ENCODE measurements at places on chromosomes 2 and 18.

DNA sequence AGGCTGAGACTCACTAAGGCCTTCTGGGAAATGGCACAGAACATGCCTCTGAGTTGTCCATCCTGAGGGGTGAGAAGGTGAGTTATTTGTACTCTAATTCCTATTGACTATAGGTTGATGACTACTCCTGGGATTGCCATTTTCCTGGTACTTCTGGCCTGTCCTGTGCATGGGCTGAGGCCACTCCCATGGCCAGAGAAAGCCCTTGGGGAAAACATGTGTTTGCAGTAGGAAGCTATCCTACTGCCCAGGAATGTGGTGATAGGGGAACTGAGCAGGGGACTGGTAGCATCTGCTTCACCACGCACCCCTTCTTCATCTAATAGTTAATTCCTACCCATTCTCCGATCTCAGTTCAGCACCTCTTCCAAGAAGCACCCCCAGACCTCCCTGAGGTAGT, 62.6 kb upstream of the MEX3C start:
- DNase-seq, result no peak

DNA sequence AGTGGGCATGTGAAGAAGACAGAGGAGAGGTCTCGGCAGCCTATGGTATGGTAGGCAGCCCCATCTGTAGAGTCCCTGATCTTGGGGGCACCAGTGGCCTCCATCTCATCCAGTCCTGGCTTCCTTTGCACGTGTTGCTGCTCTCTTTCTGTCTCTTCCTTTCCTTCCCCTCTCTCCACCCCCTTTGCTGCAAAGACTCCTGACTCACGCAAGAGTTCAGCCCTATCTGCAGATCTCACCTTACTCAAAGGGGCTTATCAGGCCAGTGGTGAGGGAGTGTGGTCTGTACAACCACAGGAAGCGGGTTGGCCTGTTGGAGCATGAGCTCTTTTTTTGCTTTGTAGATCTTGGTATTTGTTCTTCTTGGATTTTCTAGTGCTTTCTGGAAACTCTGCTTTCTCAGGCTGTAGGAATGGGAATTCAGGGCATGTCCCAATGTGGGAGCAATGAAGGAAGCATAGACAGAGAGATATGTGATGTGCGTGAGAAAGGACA, 14.6 kb upstream of the NT5DC4 start:
- peak; percentile 77 for DNase-seq

DNA sequence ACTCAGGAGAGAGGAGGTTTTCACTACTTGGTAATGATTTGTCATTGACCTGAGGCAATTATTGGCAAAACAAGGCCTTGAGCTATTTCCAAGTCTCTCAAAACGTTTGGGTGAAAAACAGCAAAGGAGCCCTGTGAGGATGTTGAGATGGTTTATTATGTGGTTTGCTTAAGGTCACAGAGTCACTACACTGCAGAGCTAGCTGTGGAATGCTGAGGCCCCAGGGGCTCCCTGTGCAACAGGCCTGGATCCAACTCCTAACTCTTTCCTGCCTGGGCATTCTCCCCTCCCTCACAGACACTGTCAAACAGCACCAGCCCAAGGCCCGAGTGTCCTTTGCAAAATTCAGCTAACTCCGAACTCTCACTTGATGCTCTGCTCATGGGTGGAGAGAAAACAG, 754.6 kb upstream of the SOX11 start:
- DNase-seq, result peak; percentile 77

DNA sequence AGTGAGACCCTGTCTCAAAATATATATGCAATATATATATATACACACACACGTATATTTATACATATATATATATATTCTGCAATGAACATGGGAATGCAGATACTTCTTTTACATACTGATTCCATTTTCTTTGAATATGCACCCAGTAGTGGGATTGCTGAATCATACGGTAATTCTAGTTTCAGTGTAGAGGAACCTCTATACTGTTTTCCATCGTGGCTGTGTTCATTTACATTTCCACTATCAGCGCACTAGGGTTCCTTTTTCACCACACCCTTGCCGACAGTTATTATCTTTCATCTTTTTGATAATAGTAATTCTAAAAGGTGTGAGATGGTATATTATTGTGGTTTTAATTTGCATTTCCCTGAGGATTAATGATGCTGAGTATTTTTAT, 52.3 kb upstream of the SLC39A10 start:
- DNase-seq, result no peak

DNA sequence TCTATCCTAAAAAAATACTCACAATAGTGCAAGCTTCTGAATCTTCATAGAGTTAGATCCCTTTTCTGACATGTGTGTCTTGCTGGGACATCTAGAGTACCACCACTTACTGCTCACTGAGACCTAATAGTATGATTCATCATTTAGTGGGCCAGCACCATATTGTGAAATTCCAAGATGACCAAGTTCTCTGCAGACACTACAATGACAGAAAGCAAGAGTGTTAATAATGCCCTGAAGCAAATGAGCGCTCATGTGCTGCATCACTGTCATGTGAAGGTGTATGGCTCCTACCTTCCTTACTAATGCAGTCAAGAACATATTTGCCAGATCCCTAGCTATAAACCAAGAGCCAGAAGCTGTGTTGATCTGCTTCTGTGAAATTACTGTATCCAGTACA, 606.2 kb upstream of the NXPH2 start:
- no peak for DNase-seq

- DNase-seq, result no peak
Observed at GRCh38 chr2:128832946-128833663, 514.4 kb upstream of the HS6ST1 start.

DNA sequence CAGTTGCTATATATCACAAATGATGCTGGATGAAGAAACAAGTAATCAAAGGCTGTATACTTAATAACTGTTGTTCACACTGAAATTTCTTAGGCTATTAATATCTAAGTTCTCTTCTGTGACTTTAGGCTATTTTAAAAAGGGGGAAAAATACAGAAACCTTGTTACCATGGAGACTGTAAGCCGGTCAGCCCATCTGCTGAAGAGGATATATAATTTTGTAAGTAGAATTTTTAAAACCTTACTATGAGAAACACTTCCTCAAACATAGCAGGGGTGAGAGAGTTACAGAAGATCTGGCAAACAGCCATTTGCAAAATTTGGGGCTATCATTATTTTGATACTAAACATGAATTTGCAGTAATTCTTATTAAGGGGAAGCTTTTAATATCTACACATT, 27.8 kb downstream of the CACNB4 start:
- no peak for DNase-seq

- no peak for DNase-seq
Observed at GRCh38 chr2:238747557-238747956, 100.3 kb upstream of the TWIST2 start.

- DNase-seq, result no peak
Observed at GRCh38 chr2:100067784-100068183, 74.6 kb downstream of the AFF3 start.

GRCh38 chr2:134370655-134371445, 117.0 kb downstream of the MGAT5 start:
- no peak for DNase-seq

- no peak for DNase-seq
Observed at GRCh38 chr18:48833701-48834412, 116.9 kb downstream of the SMAD7 start.

- no peak for DNase-seq
Observed at GRCh38 chr2:26455037-26455669, 22.8 kb downstream of the OTOF start.

- DNase-seq, result no peak
Observed at GRCh38 chr2:8421658-8422449, 260.0 kb upstream of the ID2 start.

DNA sequence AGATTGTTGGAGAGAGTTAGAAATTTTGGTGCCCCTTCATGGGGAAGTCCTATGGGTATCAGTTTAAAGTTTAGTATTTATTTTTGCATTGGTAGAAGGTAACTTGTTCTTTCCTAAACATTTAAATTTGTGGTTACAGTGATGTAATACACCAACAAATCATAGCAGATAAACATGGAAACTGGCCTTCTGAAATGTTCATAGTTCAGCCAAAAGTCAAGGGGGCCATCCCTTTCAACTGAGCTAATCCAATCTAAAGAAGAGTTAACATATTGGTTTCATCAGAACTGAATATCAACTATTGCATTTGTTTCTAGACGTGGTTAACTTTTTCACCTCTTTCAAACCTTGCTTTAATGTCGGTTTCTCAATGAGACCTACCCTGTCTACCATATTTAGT, 46.3 kb downstream of the PPP1R1C start:
- no peak for DNase-seq

- DNase-seq, result no peak
Observed at GRCh38 chr2:113178891-113179290, 5.1 kb downstream of the PSD4 start.

GRCh38 chr18:52715421-52715820, 375.4 kb downstream of the DCC start:
- DNase-seq, result no peak

DNA sequence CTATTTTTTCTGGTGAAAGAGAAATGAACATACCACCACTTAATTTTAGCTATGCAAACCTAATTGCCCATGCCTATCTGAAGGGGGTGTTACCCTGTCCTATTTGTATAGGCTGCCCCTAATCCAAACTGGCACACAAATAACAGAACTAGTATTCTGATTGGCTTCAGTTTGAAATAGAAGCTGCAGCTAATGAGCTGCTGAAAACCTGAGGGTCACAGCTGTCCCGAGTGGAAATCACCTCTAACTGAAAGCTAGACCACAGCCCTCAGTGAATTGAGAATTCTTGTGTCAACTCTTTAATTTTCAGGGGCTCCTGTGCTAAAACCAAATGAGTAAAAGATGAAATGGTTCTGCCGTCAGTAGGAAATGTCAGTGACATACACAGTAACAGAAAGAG, 28.7 kb downstream of the CCDC141 start:
- DNase-seq, result no peak

DNA sequence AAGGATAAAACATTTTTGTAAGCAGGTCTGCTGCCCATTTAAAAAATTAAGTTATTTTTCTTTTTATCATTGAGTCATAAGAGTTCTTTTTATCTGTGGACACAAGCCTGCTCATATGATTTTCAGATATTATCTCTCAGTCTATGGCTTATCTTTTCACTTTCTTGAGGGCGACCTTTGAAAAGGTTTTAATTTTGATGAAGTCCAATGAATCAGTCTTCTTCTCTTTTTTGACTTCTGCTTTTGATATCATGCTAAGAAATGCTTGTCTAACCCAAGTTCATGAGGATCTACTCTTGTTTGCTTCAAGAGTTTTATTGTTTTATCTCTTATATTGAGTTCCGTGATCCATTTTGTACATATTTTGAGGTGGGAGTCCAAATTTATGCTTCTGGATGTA, 36.5 kb downstream of the PSMD14 start:
- no peak for DNase-seq

GRCh38 chr2:30424231-30424630, 22.8 kb upstream of the LCLAT1 start:
- no peak for DNase-seq

- no peak for DNase-seq
Observed at GRCh38 chr2:237358721-237359517, 55.0 kb downstream of the COL6A3 start.

- DNase-seq, result no peak
Observed at GRCh38 chr2:178025551-178026185, 46.9 kb downstream of the PDE11A start.

DNA sequence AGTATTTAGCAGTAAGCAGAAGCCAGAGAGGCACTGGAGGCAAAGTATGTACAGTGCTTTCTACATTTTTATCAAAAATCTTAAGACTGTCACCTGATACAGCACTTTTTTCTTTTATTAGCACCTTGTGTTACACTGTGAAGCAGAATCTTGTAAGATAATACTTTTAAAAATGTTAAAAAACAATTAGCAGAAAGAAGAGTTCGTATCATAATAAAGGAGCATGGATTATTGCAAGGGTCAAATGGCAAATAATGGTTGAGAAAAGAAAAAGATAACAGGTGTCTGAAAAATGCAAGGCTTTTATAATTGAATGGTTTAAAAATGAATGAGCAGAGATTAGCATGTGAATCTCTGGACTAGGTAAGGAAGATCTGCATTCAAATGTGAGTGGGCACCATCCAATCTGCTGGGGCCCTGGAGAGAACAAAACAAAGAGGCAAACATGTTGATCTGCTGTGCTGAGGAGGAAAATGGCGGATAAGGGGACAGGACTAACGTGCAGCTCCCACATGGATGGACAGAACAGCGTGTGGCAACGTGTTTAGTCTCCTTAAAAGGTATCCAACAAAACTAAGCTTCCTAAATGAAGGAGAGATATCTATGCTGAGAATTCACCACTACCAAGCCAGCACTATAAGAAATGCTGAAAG, 9.5 kb downstream of the CEBPZOS start:
- DNase-seq, result no peak

- DNase-seq, result no peak
Observed at GRCh38 chr2:196075196-196075595, 6.6 kb upstream of the DNAH7 start.

DNA sequence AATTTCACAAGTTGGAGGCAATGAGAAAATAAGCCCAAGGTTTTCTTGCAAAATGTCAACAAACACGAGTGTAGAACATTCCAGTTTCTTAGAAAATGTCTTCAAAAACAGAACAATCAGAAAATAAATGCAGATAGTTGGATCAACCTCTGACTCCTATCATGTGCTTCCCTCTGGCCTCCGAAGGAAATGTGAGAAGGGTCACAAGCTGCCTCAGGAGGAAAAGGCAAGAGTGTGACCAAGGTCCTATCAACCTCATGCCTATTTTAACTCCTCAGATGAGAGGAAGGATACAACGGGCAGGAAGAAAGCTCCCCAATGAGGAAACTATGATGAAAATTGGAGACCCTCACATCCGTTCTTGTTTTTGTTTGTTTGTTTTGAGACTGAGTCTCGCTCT, 7.9 kb downstream of the SCYGR5 start:
- peak; percentile 15 for DNase-seq

DNA sequence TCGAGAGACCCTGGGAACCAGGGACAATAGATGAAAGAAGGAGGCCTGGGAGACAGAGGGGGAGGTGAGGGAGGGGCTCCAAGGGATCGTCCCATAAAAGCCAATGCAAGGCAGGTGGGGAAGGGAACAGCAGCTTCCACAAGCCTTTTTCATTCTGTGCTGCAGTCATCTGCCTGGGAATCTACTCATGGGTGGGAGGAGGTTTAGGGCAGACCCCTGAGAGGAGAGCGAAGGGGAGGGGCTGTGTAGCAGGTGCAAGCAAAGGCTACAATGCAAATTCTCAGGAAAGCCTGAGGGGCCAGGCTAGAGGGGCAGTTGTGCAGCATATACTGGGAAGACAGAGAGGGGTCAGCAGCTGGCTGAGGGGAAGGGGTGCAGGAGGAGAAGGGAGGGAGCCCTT, 135.4 kb downstream of the SETBP1 start:
- DNase-seq, result no peak

DNA sequence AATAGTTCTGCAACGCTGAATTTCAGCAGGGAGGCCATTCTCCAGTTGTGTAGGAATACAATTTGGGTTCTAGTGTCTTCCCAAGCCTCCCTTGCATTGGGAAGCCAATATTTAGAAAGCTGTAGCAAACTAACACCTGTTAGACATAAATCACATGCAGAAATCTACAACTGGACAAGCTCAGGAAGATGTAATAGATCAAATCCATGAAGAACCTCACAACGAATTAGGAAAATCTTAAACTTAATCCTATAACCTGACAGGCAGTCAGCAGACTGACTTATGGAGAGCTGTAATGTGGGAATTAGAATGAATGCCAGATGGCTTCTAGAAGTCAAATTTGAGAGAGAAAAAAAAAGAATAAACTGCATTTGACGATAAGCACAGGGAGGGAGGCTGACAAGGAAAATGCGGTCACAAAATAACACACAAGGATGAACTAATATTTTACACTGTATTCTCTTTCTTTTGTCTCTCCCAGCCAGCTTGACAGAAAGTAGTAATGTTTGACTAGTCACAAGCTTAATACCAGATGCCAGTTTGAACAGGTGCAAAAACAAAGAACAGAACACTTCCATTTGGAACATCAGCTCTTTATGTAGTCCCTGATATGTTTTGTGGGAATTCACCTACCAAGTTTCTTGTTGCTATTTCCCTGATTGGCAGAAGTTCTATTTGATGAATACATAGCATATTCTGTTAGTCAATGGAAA, 50.8 kb upstream of the FANCL start:
- no peak for DNase-seq
